ENCODE measurements at places on chromosomes 12 and 14.

DNA sequence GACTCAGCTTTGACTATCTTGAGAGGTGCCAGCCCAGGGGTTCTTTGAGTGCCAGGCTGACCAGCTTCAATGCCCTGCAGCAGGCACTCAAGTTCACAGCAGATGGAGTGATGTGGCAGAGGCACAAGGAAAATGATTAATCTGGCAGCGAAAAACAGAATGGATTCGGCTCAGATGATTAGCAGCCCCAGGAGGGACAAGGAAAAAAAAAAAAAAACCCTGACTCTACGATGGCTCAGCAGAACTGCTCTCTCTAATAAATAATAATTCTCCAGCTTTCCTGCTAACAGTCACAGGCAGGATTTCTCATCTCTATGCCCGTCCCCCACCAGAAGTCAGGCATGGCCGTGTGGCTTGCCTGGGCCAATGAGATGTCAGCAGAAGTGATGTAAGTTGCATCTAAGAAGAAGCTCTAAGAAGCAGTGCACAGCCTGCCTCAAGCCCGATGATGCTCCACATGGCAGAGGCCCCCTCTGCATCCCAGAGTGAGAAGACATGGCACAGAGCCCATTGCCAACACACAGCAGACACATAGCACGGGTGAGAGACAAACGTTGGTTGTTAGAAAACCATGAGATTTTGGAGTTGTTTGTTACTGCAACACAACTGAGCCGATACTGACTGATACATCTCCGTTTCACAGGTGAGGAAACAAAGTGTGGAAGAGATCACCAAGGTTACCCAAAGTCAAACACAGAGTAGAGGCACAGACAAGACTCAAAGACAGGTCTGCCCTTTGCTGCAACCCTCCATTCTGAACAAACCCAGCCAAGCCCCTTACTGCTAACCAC, 111.0 kb downstream of the SCARB1 start:
- peak; percentile 94 for DNase-seq

GRCh38 chr12:76083246-76083903, 1.1 kb downstream of the NAP1L1 start:
- DNase-seq: no peak

DNA sequence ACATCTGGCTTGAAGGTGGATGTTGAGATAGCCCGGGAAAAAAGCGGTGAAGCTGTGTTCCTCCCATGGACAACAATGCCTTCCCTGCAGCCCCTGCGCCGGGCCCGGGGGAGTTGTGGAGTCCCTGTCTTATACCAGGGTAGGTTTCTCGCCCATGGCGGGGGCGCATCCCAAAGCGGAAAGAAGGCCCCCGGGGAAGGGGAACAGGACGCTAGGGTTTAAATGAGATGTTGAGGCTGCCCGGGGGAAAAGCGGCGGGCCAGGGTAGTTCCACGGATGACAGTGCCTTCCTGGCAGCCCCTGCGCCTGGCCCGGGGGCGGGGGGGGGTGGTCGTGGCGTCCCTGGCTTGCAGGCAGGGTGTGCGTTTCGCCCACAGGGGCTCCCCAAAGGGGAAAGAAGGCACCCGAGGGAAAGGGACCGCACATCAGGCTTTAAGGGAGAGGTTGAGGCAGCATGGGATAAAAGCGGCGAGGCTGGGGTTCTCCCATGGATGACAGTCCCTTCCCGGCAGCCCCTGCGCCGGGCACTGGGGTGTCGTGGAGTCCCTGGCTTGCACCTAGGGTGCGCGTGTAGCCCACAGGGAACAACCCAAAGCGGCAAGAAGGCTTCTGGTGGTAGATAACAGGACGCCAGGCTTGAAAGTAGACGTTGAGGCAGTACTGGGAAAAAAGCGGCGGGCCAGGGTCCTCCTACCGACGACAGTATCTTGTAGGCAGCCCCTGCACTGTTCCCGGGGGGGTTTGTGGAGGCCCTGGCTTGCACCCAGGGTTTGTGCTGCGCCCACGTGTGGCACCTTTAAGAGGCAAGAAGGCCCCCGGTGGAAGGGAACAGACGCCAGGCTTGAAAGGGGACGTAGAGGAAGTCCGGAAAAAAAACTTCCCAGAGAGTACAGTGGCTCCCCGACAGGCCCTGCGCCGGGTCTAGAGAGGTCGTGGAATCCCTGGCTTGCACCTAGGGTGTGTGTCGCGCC, 160.8 kb upstream of the ALG10B start:
- no peak for DNase-seq

- no peak for DNase-seq
Observed at GRCh38 chr14:22184830-22185168, 404.2 kb downstream of the DAD1 start.

DNA sequence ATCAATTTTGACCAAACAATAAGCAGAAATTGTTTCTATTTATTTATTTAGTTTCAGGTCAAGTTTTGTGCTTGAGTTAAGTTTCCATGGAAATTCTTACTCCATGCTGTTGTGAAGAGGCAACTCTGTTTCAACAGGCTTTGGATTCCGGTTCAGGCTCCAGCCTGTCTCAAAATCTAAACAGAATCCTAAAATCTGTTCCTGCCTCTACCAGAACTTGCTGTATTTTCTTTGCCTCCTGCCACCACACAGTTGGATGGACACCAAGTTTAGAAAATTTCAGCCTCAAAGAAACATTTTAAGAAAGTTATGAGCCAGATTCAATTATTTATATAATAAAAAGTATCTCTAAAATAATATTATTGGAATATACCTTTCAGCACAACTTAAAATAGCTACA, 330.9 kb downstream of the FOXG1 start:
- DNase-seq: no peak

GRCh38 chr12:117148642-117149041, 41.6 kb downstream of the FBXO21 start:
- DNase-seq: no peak

DNA sequence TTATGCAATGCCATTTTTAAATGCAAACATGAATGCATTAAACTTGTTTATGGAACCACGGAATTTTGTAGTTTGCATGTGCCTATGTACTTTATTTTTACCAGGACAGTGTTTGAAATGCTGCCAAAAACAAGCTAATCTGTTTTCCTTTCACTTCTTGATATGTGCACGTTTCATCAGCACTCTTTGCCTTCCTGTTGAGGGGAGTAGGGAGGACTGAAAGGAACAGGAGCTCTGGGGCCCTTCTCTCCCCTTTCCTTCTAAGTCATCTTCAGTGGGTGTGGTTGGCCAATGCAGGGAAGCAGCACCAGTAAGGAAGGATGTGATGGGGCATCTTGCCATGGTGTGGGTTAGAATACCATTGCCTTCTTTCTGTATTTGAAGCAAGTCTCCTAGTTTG, 12.1 kb upstream of the PPP4R4 start:
- no peak for DNase-seq

GRCh38 chr14:85315733-85316290, 214.1 kb upstream of the FLRT2 start:
- DNase-seq: no peak

- DNase-seq: no peak
Observed at GRCh38 chr12:54593135-54593534, 4.7 kb upstream of the PPP1R1A start.

DNA sequence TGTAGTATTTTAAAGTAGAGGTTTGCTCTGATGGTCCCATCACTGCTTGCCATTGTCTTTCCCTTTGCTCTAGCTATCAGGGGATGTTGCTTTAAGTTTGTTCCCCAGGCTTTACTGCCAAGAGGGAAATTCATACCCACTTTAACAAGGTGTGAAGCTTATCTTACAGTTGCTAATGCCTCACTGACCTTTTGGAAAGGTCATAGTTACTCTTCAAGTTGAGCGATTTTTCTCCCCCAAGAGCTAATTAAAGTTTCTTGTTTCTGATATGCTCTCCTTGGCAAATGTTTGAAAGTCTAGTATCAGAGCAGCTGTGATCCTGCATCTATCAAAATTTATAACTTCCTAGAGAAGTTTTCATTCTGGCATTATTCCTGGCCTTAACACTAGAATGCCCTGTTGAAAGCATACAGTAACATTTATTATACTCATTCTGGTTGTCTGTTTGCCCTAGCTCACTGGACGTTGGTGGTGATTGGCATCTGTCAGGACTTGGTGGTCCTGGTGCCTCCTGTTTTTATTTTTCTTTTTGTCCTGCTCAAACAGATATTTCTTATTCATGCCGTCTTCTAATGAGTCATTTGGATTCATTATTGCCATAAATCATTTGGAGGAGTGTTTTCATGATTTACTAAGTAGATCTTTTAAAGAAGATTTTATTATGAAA, 8.1 kb downstream of the ATP2A2 start:
- no peak for DNase-seq

DNA sequence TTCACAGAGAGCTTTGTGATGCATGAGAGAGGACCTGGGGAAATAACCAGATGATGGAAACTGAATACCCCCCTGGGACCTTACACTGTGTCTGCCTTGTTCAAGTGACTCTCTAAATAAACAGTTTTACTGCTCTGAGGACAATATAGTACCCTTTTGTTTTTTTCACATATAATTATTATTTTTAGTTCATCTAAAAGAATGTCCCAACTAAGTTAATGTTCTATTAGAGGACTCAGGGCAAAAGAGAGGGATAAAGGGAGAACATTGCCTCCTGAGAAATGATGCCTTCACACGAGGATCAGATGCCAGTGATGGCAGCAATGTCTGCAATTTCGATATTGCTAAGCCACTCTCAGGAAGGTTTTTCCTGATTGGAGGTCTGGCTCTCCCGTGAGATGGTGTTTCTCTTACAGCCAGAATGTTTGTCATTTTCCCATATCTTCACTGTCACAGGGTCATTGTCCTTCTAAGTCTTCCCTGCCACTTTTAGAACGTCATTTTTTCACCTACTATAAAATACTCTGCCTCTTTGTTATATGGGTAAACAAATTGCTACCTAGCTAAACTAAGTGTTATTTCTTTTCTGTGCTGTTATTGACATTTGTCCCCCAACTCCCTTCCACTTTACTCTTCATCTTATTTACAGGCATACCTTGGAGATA, 201.6 kb downstream of the RAD51B start:
- no peak for DNase-seq

- peak; percentile 87 for DNase-seq
Observed at GRCh38 chr14:64764641-64765520, 60.7 kb downstream of the PLEKHG3 start.

- no peak for DNase-seq
Observed at GRCh38 chr14:47763188-47763854, 87.9 kb upstream of the MDGA2 start.

- DNase-seq: no peak
Observed at GRCh38 chr12:4431436-4431835, 14.2 kb downstream of the FGF6 start.

DNA sequence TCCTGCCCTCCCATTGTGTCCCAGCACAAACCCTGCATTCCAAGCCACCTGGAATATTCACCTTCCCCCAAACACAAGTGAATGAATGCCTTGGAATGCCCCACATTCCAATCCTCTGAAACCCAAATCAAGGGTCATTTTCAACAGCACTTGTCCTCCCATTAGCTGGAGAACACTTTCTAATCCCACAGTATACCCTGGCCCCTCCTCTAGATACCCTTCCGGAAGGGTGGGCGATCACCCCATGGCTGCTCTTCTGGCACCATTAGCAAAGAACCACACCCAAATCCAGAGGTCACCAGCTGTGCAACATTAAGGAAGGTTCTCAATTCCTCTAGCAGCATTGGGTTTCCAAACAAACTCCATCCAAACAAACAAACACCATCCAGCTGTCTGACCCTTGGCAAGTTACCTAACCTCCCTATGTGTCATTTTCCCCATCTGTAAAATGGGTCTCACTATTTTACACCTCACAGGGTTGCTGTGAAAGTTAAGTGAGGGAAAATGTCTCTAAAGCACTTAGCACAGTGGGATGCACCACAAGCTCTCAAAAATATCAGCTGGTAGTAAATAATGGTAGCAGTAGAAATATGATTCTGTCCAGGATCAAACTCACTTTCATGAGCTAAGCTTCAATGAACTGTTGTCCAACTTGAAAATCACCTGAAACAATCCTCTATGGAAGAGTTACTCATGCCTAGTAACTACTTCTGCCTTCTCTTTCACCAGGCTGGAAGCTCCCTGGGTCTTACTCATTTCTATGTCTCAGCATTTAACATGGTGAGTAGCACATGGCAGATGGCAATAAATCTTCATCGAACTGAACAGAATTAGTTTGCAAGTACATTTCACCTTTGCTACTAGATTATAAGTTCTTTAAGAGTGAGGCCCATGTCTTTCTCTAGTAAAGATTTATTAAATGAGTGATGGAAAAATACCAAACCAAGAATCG, 5.3 kb downstream of the NUAK1 start:
- DNase-seq: no peak

DNA sequence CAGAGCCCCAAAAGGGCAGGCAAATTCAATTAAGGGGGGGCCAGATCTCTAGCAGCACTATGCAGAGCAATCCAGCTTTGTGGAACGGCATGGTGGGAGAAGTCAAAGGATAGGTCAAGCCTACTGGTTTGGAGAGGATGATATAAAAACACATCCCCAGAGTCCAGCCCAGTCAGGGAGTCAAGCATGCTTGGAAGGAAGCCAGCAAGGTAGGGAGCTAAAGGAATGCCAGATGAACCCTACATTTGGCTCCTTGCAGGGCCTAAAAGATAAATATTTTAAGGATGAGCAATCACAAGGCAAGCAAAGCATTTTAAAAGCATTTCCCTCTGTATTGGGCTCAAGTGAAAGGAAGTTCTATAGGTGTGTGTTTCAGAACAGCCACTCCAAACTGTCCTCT, 21.4 kb downstream of the KCTD10 start:
- no peak for DNase-seq

DNA sequence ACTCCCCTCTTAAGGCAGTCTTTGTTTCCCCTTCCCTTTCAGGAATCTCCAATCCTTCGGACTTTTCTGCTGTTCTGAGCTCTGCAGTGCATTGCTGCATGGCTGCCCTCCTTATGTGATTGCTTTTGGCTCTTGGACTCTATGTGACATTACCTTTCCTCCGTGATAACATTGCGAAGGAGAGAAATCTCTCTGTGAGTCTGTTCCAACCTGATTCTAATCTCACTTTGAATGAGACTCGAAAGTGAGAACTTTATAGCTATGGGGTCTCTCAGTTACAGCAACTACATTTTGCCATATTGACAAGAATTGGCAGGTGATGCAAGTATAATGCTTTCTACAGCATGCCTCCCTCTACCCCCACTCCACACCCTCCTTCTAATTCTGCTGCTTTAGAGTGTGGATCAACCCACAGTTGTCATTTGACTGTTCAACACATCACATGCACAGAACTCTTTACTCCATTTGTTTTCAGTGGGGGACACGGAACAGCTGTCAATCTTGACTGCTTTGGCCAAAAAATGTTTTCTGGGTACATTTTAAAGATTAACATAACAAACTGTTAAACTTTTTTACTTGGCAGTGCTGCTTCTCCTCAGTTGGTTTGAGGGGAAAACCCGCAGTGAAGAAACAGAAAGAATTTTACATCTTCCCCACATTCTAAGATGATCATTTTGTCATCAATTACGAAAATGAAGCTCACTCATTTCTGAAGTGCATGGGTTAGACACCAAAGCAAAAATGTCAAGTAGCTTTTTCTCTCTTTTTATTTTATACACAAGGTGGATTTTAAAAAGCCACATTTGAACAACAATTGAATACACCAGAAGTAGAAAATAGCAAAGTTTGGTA, 125.5 kb upstream of the RMST start:
- no peak for DNase-seq

GRCh38 chr12:123435636-123436016, 858 bp downstream of the RILPL2 start:
- no peak for DNase-seq
